ENCODE measurements at places on chromosomes 2 and 18. TPM values are rescaled to one million over a fixed set of nuclear protein-coding genes. Genes with fewer than 3 reads are reported as not detected.

GRCh38 chr2:42028571-42029148 lies 19.2 kb upstream of the PKDCC start:
- DNase-seq = no peak

CLEC4F gene
- 1.0 TPM for total RNA-seq

NT5C1B gene
- not detected for total RNA-seq

DNA sequence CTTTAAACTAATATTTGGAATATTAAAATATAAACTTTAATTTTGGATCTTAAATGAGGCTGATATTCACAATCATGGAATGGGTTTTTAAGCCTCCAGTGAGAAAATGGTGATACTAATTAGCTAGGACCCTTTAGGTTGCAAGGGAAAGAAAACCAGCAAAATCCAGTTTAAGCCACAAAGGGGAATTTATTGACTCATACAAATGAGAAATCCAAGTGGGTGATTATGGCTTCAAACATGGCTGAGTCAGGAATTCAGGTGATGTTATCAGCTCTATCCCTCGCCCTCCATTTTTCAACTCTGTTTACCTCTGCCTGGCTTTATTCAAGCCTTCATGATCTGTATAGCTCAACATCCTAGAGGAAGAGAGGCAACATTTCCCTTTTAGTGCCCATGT lies 75.3 kb upstream of the DLX2 start:
- no peak for DNase-seq

DNA sequence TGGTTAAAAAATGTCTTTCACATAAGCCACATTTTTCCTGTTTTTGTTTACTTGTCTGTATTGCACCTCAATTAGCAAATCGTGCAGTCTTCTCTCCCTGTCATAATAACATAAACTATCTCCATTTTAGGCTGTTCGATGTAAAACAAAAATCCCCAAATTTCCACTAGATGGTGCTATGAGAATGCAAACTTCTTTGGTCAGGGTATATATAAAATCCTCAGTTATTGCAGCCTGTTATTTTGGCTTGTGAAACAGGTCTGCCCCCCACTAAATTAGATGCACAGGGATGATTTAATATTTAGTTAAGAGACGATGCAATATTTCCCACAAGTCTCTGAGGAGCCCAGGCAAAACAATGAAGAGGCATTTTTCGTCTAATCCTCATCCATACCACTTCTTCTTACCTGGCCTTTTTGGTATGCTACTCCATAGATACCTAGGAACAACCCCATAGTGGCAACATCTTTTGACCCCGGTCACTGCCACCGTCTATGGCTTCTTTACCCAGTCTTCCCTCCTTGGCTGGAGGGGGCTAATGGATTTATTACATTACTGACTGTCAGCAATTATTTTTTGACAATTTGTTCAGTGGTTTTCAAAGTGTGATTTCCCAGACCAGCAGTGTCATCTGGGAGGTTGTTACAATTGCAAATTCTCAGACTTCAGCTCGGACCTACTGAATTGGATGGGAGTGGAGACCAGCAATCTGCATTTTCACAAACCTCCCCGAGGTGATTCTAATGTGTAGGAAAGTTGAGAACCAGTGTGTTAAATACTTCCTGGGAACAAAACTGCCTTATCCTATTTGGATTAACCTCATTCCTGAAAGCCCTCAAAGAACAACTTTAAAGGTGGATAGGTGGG lies 117.4 kb upstream of the CWC22 start:
- no peak for DNase-seq

- DNase-seq = no peak
Observed at GRCh38 chr2:220704081-220704480, 868.0 kb downstream of the EPHA4 start.

- DNase-seq = no peak
Observed at GRCh38 chr2:10169581-10169980, 47.0 kb downstream of the RRM2 start.

- no peak for DNase-seq
Observed at GRCh38 chr2:189104934-189105333, 74.6 kb downstream of the COL5A2 start.

GRCh38 chr2:88680266-88680902 lies 11.1 kb upstream of the RPIA start:
- no peak for DNase-seq

- DNase-seq = no peak
Observed at GRCh38 chr2:160666154-160667060, 172.8 kb upstream of the RBMS1 start.

DNA sequence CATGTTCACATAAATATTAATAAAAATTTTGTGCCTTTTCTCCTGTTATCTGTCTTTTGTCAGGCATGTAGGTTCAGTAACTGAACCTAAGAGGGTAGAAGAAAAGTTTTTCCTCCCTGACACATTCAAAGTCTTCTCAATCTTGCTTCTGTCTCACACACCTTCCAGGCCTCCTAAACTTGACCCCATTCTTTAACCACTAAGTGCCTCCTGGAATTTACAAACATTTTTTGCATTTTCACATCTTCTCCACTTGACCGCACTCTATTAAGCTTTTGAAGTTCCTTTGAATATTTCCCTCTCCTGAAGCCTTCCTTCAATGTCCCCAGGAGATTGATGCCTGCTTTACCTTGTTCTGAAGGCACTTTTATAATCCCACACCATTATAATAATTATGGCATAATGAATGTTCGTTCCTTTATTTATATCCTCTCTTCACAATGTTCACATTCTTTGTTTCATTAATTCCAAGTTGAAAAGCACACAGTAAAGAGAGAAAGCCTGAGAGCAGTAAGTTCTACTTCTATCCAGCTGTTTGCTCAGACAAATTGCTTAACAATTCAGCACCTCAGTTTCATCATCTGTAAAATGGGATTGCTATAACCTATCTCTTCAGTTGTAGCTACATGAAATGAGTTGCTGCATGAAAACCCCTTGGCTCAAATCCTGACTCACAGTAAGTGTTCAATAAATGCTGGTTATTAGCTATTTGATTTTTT lies 184.8 kb upstream of the KLHL29 start:
- no peak for DNase-seq

DNA sequence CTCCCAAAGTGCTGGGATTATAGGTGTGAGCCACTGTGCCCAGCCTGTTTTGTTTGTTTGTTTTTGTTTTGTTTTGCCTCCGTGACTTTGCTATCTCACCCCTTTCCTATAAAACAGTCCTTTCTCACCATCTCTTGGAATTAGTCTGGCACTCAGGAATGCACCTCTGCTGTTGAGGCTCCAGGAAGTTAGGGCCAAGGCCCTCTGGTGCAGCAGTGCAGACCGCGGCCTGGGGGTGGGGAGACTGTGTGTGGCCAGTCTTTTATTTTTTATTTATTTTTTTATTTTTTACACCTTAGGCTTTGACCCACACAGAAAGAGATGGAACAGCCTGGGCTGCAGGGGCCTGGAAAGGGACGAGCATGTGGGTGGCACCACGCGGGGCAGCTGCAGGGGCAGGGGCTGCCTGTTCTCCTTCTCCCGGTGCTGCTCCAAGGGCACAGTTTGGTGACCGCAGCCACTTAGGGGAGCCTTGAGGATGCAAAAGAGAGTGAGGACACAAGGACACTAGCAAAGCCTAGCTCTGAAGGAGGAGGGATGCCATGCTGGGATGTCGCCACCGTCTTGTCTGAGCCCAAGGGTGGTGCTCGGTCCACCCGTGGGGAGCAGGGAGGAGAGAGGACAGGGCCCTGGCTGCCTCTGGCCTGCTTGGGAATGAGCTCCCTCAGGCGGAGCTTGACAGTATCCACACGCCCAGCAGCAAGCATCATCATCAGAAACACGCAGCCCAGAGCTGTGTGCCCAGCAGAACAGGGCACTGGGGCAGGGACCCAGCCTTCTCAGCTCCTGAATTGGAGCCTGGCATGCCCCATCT lies 19.4 kb upstream of the ALPI start:
- DNase-seq = no peak

CD207 gene
- 2.2 TPM for total RNA-seq

DSG4 gene
- not detected for total RNA-seq

ALPG gene
- 0.91 TPM for total RNA-seq

DNA sequence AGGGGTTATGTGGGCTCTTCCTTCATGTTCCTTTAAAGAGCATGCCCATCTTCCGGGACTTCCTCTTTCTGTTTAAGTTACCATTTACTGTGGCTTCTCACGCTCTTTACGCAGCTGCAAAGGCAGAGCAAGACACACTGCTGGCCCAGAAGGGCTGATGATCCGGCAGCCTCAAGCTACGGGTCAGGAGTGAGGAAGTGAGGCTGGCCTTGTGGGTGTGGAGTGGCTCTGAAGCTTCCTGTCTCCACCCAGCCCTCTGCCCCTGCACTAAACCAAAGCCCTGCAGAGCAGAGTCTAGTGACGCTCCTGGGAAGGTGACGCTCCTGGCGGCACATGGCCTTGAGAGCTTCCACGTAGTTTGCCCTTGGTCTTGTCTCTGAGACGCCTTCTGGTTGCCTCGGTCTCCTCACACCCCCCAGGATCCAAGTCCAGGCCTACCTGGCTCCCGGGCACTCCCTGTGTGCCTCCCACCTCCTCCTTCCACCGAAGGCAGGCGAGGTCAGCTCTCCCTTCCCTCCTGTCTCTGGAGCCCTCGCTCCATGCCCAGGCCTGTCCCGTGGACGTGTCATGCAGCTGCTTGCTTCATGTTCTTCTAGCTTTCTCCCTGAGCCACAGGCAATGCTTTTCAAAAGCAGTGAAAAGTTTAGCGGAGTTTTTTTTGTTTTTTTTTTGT lies 50.3 kb downstream of the ARL4C start:
- DNase-seq = peak; percentile 81

- no peak for DNase-seq
Observed at GRCh38 chr18:44035554-44035953, 645.1 kb upstream of the SETBP1 start.

- peak; percentile 32 for DNase-seq
Observed at GRCh38 chr2:86453836-86454235, 12.7 kb downstream of the KDM3A start.

GRCh38 chr18:11872479-11873136 lies 21.4 kb downstream of the CHMP1B start:
- DNase-seq = peak; percentile 48

DNA sequence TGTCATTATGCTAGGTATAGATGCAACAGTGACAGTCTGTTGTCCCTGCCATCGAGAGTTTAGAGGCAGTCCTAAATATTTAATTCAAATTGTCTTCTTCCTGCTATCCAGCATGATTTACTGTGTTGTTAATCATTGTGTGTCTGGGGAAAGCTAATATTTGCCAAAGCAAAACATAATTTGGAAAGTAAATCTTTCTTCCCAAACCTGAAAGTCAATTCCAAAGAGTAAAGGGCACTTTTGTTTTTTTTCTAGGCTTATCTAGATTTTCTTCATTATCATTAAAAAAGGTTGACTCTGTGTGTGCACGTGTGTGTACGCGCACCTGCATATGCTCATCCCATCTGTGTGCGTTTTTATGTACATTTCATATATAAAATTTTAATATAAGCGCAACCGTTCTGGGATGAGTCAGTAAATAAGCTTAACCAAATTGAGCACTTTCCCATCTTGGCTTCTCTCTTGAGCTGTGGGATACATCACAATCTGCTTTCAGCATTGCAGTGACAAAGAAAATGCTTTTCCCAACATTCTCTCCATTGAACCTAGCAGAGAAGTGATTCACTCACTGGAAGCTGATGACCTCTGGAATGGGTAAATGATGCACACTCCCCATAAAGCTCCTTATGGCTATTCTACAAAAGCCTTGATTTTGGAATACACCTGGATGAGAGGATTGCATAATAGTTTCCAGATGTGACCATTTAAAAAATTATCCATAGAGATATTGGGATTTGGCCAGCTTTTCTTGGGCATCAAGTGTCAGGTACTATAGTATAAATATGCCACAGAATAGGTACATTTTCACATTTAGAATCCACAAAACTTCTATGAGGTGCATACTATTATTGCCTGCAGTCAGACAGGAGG lies 488.4 kb downstream of the ADCYAP1 start:
- DNase-seq = no peak

DNA sequence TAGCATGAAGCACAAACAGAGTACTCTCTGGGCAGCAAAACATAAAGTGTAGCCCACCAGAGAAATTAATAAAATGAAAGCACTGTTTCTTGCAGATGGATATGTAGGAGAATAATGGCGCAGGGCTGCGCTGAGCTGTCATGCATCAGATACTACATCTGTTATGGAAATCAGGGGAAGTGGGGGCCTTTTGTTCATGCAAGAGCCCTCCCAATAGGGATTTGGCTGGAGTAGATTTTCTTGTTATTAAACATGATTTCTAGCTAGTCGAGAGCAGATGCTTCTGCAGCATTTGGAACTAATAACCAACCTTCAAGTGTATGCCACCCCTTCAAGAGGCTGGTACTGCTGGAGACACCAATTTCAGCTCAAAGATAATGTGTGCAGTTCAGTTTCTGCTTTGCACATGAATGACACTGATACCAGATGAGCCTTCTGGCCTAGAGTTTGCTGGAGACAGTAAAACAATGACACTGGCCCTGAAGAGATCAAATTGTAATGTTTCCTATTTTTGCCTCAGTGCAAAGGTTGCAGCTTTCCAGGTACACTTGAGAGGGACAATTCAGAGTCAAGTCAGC lies 58.0 kb downstream of the RND3 start:
- no peak for DNase-seq

PKDCC gene
- 65.0 TPM for total RNA-seq

DNA sequence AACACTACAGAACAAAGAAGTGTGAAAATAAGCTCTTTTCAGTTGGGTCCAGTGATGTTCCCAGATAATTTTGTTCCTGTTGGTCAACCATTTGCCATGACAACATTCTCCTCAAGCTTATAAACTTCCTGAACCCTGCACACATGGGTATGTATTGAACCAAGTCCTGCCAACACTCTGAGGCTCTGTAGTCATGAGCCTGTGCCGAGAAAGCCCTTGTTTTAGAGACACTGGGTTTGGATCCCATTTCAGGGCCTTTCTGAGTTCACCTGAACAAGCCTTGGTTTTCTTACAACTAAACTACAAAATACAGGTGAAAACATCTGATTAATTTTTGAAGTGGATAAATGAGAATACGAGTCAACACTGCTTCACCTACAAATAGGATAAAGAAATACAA lies 38.5 kb downstream of the AKAIN1 start:
- DNase-seq = no peak

DNA sequence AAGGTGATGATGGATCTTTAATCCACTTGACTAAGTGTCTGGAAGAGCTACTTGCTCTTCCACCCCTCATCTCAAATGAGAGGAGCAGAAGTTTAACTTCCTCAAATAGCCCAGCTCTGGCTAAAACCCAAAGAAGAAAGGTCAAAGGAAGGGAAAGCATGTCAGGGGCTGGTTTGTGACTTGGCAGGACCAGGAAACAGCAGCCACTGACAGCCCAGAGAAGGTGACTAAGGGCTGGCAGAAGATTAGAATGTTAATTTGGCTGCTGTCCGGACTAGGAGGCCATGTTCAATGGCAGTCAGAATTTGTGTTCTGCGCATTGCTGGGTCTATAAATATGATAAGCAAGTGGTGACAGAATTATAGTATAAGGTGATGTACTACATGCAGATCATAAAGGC lies 386.2 kb downstream of the SETBP1 start:
- DNase-seq = peak; percentile 41

- no peak for DNase-seq
Observed at GRCh38 chr18:51195086-51195450, 2.4 kb downstream of the MEX3C start.

GRCh38 chr2:178860551-178860950 lies 53.3 kb upstream of the TTN start:
- DNase-seq = no peak

CAB39 gene
- total RNA-seq = 77.9 TPM

Measured in upper lobe of left lung (tissue), 6 donors.